ENCODE measurements at places on chromosomes 7 and 10.

DNA sequence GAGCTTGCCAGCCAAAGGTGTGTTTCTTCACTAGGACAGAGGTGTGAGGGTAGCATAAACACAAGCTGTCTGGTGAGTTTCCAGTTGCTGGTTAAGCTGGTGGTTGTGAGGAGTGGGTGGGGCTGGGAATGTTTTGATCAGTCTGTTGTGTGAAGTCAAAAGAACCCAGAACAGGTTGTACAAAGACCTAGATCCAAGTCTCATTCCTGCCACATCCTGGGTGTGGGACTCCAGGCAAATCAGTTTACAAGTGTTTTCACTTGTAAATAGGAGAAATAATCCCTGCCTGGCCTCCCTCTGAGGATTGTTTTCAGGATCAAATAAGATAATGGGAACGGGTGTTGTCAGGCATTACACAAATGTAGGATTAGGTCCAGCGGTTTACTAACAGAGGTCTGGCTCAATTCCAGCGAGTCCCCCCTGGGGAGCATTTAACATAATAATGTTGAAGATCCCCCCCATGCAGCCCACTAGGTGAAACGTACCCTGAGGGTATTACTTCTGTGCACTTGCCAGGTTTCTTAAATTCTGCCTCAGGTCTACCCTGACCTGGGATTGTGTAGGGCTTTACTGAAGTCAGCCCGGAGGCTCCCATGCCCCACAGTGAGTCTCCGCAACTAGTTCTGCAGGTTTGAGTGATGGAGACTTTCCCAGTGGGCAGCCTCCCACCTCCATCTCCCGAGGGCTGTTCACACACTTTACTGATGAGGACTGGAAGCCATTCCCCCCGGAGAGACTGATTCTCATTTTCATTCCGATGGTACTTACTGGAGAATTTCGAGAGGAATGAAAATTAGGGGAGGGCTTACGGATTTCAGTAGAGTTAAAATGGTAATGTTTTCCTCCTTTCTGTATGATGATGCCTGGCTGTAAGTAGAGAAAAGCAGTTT is 2.7 kb upstream of the FRAT2 start:
- DNase-seq: no peak

DNA sequence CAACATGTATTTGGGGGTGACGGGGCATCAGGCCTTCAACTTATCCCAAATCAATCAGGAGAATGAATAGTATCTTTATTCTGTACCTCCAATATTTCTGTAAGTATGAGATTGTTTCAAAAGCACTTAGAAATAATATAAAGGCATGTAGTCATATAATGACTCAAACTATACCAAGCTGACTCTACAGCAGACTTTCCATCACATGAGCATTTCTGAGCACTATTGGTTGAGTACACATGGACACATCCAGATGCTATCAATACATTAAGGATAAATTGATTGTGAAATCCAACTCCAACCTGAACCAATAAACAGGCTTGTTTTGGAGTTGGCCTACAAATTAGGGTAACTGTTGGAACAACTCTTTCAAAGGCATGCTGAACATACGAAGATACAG is 229.4 kb downstream of the SFMBT2 start:
- no peak for DNase-seq

DNA sequence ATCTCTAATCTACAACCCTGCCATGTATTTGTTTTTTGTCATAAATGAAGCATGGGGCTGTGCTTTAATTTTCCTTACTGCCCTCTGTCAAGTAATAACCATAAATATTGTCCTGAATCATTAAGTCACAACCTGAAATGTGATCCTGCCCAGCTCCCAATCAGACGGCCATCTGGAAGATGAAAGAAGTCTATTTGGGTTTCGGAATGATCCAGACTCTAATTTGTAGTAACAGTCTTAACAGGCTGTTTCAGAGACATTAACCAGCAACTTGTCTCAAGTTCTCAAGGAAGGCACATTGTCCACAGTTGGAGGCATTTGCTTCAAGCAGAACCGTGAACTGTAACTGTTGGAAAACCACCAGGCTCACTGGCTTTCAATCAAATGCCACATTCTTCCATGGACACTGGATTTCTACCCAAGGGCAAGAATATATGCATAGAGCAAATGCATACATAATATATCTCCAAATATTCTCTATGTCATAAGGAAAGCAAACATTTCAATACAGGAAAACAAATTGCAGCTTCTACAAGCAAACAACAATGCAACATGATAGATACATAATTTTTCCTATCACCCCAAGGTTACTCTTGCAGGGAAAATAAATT is 405.2 kb upstream of the NPVF start:
- DNase-seq: no peak

- no peak for DNase-seq
Measured at GRCh38 chr10:71274901-71275796, 43.9 kb upstream of the SLC29A3 start.

DNA sequence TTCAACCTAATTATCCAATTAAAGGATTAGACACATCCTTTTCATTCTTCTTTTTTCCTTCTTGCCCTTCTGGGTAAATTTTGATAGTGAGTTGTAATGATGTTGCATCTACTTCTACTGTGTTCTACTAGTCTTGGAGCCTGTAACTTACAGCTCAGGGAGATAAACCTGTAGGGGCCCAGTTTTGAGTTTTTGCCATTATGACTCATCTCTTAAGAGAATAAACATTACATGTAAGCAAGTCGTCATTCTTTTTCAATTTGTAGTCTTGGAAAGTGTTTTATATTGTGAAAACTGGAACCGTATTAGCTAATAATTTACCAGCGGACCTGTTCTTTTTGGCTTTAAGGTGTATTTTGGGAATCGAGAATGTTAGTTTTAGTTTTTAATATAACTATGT is 89.7 kb upstream of the RPA3 start:
- peak; percentile 18 for DNase-seq

- DNase-seq: no peak
Measured at GRCh38 chr7:100153708-100154535, 4.6 kb downstream of the TRAPPC14 start.

DNA sequence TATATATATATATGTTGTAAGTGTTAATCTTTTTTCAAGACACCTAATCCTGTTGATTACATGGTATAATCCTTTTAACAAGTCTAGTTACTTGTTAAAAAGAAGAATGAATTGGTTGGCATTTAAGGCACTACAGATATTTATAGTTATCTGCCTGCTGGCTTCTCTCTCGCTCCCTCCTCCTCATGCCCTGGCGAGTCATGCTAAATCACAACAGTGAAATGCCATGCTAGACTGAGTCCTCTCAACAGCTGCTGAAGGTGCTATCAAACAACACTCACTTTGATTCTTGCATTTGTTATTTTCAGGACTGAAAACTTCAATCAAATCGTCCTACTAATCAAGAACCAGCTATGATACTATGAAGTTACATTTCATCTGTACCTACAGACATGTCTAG is 15.4 kb downstream of the NRAP start:
- DNase-seq: no peak

GRCh38 chr7:139118805-139119485 is 9.4 kb upstream of the ZC3HAV1 start:
- DNase-seq: no peak

- peak; percentile 54 for DNase-seq
Measured at GRCh38 chr7:90262438-90262837, 17.5 kb downstream of the CFAP69 start.

- DNase-seq: no peak
Measured at GRCh38 chr7:122257056-122257455, 47.5 kb downstream of the FEZF1 start.

DNA sequence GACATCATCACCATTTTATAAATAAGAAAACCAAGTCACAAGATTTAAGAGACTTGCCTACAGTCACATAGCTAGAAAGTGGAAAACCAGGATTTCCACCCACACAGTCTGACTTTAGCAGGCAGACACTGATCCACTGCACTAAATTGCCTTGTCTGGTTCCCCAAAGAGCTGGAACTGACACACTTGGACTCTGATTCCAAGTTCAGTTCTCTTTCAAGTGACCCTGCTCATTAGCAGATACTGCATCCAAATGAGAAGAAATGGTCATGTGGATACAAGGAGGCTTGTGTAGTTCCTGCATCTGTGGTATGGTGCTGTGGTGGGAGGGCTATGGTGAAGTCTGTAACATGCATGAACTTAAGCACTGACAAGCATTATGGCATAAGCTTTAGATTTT is 180.1 kb upstream of the MKLN1 start:
- no peak for DNase-seq

- no peak for DNase-seq
Measured at GRCh38 chr7:74228951-74229900, 19.4 kb downstream of the LAT2 start.

- no peak for DNase-seq
Measured at GRCh38 chr7:106658316-106659165, 2.4 kb downstream of the CCDC71L start.

DNA sequence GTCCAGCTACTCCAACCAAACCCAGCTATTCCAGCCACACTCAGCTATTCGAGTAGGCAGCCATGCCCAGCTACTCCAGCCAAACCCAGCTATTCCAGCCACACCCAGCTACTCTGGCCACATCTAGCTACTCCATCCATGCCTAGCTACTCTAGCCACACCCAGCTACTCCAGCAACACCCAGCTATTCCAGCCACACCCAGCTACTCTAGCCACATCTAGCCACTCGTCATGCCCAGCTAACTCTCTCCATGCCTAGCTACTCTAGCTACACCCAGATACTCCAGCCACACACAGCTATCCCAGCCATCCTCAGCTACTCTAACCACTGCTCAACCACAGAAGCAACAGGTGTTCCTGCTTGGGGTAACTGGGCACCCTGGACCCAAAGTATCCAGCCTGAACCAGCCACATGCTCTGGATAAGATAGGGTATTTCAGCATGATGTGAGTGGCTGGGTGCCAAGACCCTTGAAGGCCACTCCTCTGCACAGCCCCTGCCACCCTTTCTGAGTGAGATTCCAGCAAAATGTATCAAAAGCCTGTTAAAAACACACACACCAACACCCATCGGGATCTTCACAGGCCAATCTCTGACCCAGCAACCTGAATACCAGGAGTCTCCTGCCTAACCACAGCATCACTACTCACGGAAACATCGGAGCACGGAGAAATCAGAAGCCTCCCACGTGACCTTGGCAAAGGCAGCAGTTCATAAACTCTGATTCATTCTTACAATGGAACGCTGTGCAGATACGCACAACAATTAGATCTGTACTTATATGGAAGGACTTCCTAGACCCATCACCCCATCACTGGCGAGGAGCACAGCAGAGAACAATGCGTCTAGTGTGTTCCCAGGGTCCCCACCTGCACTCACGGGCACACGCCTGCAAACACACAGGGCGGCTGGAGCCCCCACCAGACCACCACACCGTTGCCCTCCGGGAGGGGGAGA is 51.8 kb upstream of the DNAAF5 start:
- DNase-seq: no peak

GRCh38 chr10:29973921-29974320 is 85.5 kb downstream of the JCAD start:
- DNase-seq: no peak

- no peak for DNase-seq
Measured at GRCh38 chr10:113552014-113552413, 839 bp upstream of the HABP2 start.

DNA sequence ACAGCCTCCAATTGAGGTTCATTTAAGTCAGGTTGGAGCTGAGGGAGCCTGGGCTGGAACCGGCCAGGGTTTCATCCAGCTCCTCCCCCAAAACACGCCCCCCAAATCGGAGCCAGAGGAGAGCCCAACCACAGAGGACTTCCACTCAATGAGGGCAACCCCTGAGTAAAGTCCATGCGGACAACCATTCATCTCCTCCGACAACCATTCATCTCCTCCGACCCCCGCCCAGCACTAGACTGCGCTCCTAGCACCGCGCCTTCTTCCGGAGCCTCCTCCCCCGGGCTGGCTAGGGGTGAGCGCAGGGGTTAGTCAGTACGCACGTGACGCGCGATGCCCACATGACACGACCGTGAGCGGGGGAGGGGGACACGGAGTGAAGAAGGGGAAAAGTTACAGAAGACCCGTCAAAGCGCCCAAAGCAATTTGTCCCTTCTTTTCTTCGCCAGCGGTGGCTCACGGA is 1.4 kb downstream of the MAGI2 start:
- DNase-seq: peak; percentile 78

DNA sequence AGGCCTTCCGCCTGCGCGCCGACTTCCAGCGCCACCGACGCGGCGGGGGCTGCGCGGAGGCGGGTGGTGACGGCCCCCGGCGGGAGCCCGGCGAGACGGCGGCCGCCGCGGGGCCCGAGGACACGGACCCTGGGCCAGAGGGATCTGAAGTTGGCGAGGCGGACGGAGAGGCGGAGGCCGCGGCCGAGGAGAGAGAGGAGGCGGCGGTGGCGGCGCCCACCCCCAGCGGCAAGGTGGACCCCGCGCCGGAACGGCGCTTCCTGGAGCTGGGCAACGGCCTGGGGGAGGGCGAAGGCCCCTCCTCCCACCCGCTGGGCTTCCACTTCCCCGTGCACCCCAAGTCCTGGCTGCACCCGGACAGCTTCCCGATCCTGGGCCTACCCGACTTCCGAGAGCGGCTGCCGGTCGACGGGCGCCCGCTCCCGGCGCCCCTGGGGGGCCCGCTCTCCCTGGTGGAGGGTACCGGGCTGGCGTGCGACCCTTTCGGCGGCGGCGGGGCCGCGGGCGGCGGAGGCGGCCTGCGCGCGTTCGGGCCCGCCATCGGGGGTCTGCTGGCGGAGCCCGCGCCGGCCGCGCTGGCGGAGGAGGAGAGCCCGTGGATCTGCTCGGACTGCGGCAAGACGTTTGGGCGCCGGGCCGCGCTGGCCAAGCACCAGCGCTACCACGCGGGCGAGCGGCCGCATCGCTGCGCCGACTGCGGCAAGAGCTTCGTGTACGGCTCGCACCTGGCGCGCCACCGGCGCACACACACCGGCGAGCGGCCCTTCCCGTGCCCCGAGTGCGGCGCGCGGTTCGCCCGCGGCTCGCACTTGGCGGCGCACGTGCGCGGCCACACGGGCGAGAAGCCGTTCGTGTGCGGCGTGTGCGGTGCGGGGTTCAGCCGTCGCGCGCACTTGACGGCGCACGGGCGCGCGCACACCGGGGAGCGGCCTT is 16.2 kb downstream of the ZNF316 start:
- DNase-seq: no peak

DNA sequence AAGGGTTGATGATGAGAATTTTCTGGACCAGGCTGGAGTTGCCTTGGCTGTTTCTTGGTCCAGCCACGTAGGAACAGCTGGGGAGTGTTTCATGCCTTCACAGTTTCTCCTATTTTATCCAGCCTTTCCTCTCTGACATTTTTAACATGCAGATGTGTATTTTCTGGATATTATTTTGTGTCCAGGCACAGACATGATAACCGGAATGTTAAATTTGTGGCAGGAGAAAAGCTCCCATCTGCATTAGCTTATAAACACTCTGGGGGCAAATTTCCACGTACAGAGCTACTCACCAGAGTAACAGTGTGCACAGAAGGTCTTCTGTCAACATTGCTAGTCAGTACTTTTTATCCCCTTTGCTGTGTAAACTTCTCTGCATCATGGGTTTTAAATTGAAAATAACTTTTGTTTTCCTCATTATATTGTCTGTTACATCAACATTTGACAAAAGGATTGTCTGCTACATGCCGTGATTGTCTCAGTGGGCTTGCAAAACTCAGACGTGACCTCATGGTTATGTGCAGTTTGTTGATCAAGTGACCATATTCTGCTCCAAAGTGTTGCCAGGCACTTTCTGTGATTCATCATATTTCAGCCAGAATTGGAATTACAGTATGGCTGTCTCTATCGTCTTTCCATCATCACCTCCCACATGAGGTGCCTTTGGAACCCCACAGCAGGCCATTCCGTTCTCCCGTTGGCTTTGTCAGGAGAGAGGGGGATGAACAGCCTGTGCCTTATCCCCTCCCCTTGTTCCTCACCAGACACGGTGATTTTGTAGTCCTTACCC is 41.4 kb downstream of the INSYN2A start:
- DNase-seq: peak; percentile 51
